Upper lobe of right lung (tissue), 1 donor: ENCODE measurements at places on chromosomes 6 and 20. TPM values are rescaled to one million over a fixed set of nuclear protein-coding genes. Genes with fewer than 3 reads are reported as not detected.

DNA sequence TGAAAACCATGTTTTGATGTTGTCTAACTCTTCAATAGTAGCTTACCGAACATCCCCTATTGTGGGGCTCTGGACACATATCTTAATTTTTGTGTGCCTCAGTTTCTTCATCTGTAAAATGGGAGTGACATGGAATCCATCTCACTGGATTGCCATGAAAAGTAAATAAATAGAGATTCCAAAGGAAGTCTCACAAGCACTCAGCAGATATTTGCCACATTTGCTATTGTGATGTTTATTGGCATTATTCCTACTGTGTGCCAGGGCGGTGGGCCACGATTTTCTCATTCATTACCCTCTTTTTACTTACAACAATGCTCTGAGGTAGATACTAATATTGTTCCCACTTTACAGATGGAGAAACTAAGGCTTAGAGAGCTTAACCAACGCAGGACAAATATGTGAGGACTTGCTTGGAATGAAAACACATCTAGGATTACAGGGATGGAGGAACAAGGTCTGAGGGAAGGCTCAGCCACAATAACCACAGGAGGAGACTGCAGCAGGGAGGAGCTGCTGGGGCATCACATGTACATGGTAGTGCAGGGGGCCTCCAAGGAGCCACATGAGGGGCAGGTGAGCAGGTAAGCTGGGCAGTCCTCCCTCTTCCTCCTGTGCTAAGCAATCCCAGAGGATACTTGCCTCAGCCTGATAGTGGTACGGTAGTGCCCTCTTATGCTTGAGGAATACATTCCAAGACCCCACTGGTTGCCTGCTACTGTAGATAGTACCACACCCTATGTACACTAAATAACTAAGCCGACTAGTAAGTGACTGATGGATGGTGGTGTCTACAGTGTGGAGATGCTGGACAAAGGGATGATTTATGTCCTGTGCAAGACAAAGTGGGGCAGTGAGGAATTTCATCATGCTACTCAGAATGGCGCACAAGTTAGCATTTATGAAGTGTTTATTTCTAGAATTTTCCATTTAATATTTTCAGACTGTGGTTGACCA is 176.9 kb downstream of the FOXA2 start:
- H3K27me3 ChIP-seq, result no peaks in the 10 kb centered on the region
- H3K4me3 ChIP-seq, result no peak overlapping the region
- DNase-seq, result no peak
- no peaks in the 10 kb centered on the region for H3K36me3 ChIP-seq

MUC22 gene
- total RNA-seq, result not detected

GRCh38 chr6:81774542-81774941 is 22.1 kb upstream of the TENT5A start:
- no peaks in the 10 kb centered on the region for H3K4me1 ChIP-seq
- H3K27ac ChIP-seq, result no peak overlapping the region
- no peak for DNase-seq
- H3K27me3 ChIP-seq, result no peaks in the 10 kb centered on the region

- no peak overlapping the region for H3K27ac ChIP-seq
- DNase-seq, result no peak
- no peaks in the 10 kb centered on the region for H3K4me1 ChIP-seq
- no peak overlapping the region for H3K4me3 ChIP-seq
Observed at GRCh38 chr6:119210596-119210995, 132.1 kb upstream of the FAM184A start.

ANKRD66 gene
- not detected for total RNA-seq

GRCh38 chr6:15350386-15351083 is 104.7 kb downstream of the JARID2 start:
- peaks cover 22% of the 10 kb centered on the region for H3K4me1 ChIP-seq
- H3K27ac ChIP-seq, result no peak overlapping the region
- H3K36me3 ChIP-seq, result no peaks in the 10 kb centered on the region
- no peak overlapping the region for H3K4me3 ChIP-seq
- no peaks in the 10 kb centered on the region for H3K27me3 ChIP-seq
- no peak for DNase-seq

TMEM217 gene
- total RNA-seq, result 1.8 TPM

DNA sequence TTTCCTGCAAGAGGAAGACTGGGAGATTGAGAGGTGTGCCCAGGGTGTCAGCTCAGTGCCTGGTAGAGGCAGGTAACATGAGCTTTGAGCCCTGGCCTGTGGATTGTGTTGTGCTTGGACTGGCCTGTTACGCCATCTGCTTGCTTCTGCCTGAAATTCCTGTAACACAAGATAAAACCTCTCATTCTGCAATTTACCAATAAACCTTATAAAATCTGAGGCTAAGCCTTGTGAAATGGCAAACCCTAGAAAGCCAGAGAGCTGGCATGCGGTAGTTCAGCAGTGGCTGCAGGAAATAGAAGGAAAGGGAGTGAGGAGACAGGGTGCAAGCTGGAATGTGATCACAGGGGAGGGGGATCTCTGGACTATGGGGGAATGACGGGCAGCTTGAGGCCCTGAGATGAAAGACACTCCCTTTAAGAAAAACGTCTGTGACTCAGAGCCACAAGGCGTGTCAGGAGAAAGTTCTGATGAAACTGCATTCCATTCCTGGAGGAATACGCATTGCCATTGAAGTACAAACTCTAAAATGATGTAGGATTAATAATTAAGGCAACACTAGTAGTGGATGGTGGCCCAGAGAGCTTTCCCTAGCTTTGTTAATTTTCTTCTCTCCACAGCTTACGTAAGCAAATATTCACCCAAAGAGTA is 26.3 kb upstream of the TFAP2A start:
- H3K4me3 ChIP-seq, result no peak overlapping the region
- no peak for DNase-seq
- no peaks in the 10 kb centered on the region for H3K4me1 ChIP-seq

DNA sequence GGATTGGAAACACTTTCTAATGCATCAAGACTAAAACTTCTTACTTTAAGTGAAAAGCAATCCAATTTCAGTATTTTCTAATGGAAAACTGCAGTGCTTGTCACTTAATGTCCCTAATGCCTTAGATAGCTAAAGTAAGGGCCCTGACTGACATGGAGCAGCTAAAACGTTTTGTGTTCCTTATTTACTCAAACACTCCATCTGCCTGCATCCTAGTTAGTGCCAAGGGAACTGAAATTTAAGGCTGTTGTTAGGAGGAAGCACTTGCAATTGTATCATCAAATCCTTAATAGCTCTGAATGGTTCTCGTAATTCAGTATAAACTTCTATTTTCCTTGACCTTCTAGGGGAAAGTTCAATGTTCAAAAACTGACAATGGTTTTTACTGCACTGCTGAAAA is 127.4 kb downstream of the GJA10 start:
- H3K27me3 ChIP-seq, result no peaks in the 10 kb centered on the region
- no peaks in the 10 kb centered on the region for H3K4me1 ChIP-seq
- H3K36me3 ChIP-seq, result no peaks in the 10 kb centered on the region
- no peak for DNase-seq

DNA sequence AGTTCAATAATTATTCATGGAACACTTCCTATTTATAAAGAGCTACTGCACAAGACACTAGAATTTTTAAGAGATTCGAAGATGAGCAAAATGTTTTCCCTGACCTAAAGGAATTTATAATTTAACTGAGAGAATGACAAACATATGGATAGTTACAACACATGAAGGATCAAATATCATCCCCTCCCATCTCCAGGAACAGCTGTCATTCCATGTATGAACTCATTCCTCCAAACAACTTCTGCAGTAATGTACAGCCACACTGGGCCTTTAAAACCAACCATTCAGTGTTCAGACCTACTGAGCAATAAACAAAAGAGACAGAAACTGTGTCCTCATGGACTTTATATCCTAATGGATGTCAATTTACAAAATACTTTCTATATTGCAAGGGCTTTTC is 87.8 kb downstream of the KIF16B start:
- peaks cover 7% of the 10 kb centered on the region for H3K36me3 ChIP-seq
- no peaks in the 10 kb centered on the region for H3K4me1 ChIP-seq
- DNase-seq, result no peak
- H3K27ac ChIP-seq, result no peak overlapping the region
- H3K27me3 ChIP-seq, result no peaks in the 10 kb centered on the region
- H3K4me3 ChIP-seq, result no peak overlapping the region

GRCh38 chr20:49431329-49431728 is 51.1 kb downstream of the KCNB1 start:
- no peak for DNase-seq
- H3K27ac ChIP-seq, result no peak overlapping the region
- H3K27me3 ChIP-seq, result no peaks in the 10 kb centered on the region
- H3K36me3 ChIP-seq, result no peaks in the 10 kb centered on the region
